ENCODE measurements at places on chromosomes 1 and 21.
A peak's percentile ranks its signal among the peaks of the same experiment; 100 is the strongest.

GRCh38 chr1:28640766-28641165, 2.1 kb downstream of the TAF12 start:
- DNase-seq: peak; percentile 55

GRCh38 chr1:9687120-9687873, 35.8 kb downstream of the PIK3CD start:
- DNase-seq: peak; percentile 77

DNA sequence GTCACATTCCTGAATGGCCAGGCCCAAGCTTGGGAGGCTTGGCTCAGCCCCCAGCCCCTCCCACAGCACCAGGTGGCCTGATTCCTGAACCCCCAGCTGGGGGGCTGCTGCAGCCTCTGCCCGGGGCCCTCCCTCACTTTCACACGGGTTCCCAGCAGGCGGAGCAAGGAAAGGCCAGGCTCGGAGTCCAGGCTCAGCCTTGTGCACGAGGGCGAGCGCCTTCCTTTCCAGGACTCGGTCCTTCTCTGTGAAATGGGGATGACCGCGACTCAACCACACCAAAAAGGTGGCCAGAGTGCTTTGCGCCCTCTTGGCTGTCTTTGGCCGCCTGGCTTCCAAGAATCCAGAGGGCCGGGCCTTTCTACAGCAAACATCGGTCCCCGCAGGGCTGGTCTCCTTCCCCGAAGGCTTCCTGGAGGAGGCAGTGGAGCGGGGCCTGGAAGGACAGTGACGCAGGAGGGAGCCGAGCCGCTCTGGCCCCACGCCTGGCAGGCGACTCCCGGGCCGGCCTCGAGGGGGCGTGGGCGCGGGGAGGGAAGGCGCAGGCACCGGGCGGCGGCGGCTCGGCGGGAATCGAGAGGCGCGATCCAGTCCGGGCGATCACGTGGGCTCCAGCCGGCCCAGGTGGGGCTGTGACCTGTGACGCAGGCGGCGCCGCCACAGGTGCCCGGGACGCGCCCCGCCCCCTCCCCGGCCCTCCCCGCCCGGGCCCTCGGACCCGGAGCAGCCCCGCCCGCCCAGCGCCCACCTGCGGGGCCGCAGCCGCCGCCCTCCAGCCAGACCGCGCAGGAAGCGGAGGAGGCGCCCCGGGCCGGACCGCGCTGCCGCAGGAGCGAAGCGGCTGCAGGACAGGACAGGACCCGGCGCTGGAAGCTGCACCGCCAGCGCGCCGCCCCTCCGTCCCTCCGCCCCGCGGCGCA, at the start of gene ARHGEF16:
ARHGEF16 (plus strand) TSS at position 775 of the 920 bp plus-strand sequence. CDS start 8,420 bp downstream, outside the sequence.
- DNase-seq: peak; percentile 42

GRCh38 chr21:44708213-44708865, 3.0 kb downstream of the TSPEAR start:
- no peak for DNase-seq

DNA sequence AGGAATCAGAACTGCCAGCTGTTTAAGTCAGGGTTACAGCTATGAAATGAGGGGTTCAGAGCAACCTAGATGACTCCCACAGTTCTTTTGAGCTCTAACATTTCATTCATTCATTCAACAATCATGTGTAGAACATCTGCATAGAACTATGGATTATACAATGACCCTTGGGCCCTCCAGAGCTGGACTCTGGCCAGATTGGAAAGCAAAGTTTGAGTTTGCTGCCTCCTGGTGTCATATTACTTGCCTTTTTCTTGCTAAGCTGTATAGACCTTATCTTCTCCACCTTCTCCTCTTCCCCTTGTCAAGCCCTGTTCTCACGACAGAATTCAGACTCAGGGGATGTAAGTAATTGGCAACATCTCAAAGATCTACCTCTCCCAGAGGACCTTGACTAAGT, 4.0 kb downstream of the CASQ2 start:
- no peak for DNase-seq
